Fibroblast of lung (primary cell): ENCODE measurements at places on chromosomes 13 and 19. TPM values are rescaled to one million over a fixed set of nuclear protein-coding genes. Genes with fewer than 3 reads are reported as not detected.

Gene IGFL2
- not detected in 2 replicates for total RNA-seq

Gene PRSS57
- not detected in 2 replicates for total RNA-seq

Gene KLK13
- not detected in 2 replicates for total RNA-seq

Gene ELANE
- 0.51 and 0.66 TPM in 2 replicates for total RNA-seq

Gene ZFR2
- not detected in 2 replicates for total RNA-seq

Gene CYTH2
- 25.8 and 27.2 TPM in 2 replicates for total RNA-seq

Gene NXNL1
- not detected in 2 replicates for total RNA-seq

Gene RGL3
- 1.8 and 4.0 TPM in 2 replicates for total RNA-seq

Gene TTC9B
- not detected in 2 replicates for total RNA-seq

Gene CEACAM21
- not detected in 2 replicates for total RNA-seq

Gene RFPL4AL1
- total RNA-seq: not detected in 2 replicates

Gene VAV1
- not detected in 2 replicates for total RNA-seq

Gene LRRC4B
- 0.17 and 0.26 TPM in 2 replicates for total RNA-seq

Gene CLEC4M
- not detected in 2 replicates for total RNA-seq
